Hematopoietic multipotent progenitor cell treated with erythropoietin and hydrocortisone succinate and interleukin-3 and kit ligand, for 15 days (in vitro differentiated cells): ENCODE measurements at places on chromosomes 1 and 21.
A peak's percentile ranks its signal among the peaks of the same experiment; 100 is the strongest.

DNA sequence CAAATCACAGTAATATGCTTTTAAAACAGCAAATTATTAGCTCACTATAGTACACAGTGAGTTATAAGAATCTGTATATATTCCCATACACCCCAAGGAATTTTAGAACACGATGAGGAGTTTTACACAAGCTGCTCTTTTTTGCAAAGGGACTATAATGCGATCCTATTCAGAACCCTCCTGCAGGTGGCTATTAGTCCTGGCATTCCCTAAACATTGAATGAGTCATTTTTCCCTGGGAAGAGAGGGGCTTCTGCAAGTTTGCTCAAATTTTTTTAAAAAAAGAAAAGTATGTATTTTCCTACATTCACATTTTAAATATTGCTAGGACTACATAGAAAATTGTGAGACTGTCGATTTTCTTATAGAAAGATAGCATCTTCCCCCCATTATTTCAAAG is 106.3 kb downstream of the COL11A1 start:
- DNase-seq: no peak

- DNase-seq: peak; percentile 40
These were observed 954 bp downstream of the RSBN1 start for GRCh38 chr1:113811156-113811887.

DNA sequence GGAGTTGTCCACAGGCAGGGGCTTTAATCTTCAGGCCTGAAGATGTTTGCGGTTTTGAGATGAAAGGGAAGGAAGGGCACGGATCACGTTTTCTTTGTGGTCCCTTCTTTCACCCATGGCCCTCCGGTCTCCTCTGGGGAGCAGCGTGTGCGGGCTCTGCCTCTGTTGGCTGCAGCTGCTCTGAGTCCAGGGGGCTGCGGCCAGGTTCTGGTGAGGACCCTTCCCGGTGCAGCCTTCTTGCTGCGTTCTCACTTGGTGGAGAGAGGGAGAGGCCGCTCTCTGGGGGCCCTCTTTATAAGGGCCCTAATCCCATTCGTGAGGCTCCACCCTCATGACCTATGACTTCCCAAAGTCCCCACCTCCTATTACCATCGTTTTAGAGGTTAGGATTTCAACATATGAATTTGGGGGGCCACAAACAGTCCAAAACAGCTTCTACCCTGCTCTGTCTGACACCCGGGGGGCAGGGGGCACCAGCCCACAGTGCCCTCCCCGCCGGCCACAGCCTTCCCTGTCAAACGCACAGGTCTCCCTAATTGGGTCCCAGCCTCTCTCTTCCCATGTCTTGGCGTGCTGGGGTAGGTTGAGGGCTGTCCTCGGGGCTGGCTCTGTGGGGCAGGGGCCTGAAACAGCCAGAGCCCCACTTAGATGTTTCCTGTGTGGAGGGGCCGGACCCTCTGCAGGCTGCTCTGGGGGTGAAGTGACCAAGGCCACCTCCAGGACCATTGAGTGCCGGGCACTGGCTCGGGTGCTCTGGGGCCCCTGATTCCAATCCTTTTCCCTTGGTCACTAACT is 100.1 kb upstream of the C1orf174 start:
- no peak for DNase-seq

GRCh38 chr1:59043796-59044195 is 253.1 kb upstream of the FGGY start:
- DNase-seq: no peak

GRCh38 chr1:58109646-58110200 is 436.8 kb downstream of the OMA1 start:
- DNase-seq: no peak

DNA sequence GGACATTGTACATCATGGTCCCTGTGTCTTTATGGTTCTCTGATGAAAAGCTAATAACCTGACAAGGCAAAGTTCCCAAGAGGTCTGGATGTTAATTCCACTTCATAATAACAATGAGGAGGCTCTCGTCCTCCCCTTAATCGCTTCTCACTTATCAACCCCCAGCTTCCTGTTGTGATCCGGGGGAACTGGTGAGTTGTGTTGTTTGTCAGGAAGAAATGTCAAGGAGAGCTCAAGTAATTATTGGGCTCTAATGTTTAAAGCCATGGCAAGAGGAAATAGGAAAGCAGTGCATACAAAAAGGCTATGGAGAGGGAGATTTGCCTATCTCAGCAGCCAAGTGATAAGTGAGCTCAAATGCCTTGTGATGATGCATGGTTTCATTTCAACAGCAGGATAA is 42.8 kb upstream of the RASAL2 start:
- DNase-seq: no peak

GRCh38 chr1:213549982-213550381 is 437.8 kb upstream of the PROX1 start:
- DNase-seq: no peak

DNA sequence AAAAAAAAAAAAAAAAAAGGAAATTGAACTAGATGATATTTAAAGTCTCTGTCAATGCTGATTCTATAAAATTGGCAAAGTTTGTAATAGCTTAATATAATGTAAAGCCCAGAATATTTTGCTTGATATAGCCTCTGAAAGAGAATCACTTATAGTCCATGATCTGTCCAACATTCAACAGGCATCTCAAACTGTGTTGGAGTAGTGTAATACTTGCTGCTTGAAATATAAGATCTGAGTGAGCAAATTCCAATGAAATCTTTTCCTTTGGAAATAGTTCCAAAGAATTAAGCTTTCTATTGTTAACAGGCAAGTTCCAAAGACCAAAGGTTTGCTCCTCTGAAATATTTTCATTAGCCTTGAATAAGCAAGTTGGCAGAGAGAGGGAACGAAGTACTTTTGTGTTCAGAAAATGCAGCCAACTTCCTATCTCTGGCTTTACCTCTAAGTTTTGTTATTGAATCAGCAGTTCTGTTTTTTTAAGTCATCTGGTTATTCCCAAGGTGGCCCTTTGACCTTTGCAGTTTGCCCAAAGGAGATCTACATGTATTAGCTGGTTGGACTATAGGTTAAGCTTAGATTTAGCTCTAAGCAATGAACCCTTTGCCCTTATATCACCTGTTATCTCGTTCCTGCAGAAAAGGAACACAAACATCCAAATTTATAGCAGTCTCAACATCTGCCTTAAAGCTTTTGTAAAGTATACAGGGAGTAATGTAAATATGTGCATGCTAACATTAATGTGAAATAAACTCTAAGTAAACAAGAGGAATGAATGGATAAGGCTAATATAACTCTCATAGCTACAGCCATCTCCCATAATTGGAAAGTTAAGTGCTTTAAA is 24.4 kb upstream of the CEP350 start:
- DNase-seq: no peak

- DNase-seq: peak; percentile 48
These were observed 78.6 kb upstream of the SOD1 start for GRCh38 chr21:31580866-31581276.

GRCh38 chr1:158972841-158973240 is 36.9 kb upstream of the IFI16 start:
- peak; percentile 17 for DNase-seq

- DNase-seq: no peak
These were observed 42.8 kb downstream of the SAMD13 start for GRCh38 chr1:84344286-84344685.

- no peak for DNase-seq
These were observed 36.7 kb downstream of the AGL start for GRCh38 chr1:99886841-99887240.
